Fibroblast of skin of abdomen (primary cell): ENCODE measurements at places on chromosomes 6 and 20.

DNA sequence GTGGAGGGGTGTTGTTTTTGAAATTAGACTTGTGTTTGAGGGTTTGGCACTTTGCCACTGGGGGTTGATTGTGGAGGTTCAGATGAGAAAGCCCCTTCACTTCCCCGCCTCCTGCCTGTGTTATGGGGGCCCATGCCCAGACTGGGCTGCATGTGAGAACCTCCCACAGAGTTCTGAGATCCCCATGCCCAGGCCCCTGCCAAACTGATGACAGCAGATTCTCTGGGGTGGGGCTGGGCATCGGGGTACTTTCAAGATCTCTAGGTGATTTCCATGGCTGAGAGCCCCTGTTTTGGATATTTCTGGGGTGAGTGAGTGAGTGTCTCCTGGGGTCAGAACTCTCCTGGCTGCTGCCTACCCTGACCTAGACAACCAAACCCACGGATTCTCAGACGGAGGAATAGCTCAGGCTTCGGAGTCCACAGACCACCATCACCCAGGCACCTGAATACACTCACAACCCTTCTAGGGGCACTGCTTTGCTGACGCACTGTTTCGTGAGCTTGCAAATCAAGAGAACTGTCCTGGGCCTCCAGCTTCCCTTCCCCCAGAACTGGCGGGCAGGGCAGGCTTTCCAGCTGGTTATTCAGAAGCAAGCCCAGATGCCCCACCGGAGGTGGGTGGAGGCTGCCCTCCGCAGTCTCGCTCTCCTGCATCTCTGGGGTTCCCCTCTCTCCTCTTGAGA lies 6.3 kb downstream of the BCAS1 start:
- no peak for DNase-seq

- no peak for DNase-seq
Measured at GRCh38 chr20:53253668-53254067, 281.5 kb downstream of the TSHZ2 start.

DNA sequence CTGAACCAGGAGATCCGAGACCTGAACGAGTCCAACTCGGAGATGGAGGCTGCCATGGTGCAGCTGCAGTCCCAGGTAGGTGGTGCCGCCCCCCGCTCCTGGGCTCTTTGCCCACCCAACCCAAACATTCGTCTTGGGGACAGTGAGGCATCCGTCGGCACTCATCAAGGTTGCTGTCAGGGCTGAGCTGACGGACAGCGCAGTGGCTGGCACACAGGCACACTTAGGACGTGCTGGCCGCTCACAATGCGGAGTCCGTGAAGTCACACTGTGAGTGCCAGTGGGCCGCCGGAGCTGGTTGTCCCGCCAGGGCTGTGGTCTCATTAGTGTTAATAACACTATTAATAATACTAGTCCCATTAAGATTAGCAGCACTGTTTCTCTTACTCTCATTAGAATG lies 18.2 kb upstream of the PCMTD2 start:
- DNase-seq = no peak

DNA sequence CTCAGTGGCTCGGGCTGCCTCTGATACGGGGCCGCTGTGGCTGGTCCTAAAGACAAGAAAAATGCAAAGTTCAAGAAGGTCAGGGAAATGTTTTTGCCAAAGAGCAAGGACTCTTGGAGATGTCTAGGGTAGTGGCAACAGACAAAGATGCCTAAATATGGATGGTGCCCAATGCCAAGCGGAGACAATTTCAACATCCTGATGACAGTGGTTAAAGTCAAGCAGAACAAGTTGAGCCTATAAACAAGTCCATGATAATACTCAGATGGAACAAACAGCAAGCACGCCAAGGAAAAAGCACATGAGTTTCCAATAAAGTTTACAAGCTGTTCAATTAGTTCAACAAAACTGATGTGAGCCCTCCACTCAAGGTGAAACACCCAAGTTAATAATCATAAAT lies 51.1 kb downstream of the SLC22A1 start:
- DNase-seq = no peak

DNA sequence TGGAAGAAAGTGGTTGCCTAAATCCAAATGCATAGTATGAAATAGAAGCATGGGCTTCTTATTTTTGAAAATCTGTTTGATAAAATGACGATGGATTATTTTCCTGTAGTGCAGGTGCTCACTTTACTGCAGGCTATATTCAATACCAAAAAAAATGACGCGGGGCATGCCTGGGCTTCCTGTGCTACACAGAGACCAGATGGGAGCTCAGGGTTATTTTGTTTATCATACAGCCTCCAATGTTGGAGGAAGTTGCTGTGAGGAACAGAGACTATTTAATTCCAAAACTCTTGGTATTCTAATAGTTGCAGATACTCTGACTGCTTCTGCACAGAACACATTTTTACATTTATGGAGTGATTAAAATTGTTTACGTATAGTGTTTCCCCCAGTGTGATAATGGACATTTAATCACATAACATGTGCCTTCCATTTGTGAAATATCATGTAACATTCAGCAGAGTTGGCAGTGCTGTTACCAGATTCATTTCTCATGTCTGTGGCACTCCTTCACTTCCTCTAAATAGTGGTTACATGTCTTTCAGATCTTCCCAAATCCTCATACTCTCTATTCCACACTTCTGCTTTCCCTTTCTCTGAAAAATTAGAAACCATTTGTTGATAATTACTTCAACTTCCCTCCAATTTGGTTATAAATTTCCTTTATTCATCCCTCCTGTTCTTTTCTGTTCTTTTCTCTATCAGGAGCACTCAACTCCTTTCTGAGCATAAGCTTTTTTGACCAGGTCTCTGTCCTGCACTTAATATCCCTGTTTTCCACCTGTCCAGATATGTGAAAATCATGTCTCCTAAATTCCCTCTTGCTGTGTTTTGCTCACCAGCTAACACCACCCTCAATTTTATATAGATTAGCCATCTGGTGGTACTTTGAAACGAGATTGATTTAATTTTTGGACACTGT lies 121.6 kb downstream of the ADGRB3 start:
- DNase-seq = no peak

- DNase-seq = no peak
Measured at GRCh38 chr6:25888626-25889025, 14.6 kb upstream of the SLC17A3 start.

GRCh38 chr6:150730801-150731457 lies 131.2 kb downstream of the PLEKHG1 start:
- no peak for DNase-seq

GRCh38 chr6:36666826-36667591 lies 11.5 kb upstream of the CDKN1A start:
- peak; percentile 78 for DNase-seq

DNA sequence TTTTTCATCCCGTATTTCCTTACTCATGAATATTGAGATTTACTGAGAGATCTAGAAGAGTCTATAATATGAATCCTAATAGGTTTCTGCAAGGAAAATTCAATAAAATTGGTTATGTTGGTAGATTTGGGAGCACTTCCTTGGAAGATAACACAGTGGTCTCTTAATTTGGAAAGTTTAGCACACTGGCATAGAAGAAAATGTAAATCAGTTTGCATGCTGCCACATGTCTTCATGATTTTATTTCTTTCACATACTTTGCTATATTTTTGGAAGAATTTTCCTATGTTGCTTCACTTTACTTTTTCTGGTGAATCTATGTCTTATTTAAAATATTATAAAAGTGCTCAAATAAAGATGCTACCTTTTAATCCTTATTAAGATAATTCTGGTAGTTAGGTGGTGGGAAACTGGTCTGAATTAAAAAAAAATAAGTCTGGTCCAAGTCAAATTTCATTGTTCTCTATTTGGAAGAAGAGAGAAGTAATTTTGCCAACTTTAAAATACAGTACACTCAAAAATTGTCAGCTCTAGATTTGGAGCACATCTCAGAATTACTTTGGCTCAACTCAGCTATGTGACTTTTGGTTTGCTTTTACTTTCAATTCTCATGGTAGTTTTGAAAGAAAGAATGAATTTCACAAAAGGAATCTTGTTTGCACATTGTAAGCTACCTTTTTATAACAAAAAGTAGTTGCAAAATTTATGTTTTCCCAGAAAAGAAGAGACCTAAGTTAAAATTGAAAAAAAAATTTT lies 197.3 kb downstream of the CENPW start:
- no peak for DNase-seq

DNA sequence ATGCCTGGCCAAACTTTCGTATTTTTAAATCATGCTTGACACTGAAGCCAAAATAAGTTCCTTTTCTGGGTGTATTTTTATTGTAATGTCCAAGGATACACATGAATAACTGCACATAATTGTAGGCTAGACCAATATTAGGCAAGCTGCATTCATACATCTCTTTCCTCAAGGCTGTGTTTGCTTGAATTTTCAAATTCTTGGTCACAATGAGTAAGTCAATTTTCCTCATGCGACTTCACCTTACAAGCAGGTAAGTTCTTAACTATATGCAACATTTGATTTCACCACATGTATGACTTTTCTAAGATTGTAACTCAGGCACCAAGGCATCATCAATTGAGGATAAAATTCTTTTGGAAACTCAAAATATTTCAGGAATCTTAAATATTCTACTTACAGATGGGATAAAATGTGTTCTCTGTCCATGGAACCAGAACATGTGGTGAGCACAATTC lies 112.4 kb upstream of the ZNF217 start:
- DNase-seq = no peak

DNA sequence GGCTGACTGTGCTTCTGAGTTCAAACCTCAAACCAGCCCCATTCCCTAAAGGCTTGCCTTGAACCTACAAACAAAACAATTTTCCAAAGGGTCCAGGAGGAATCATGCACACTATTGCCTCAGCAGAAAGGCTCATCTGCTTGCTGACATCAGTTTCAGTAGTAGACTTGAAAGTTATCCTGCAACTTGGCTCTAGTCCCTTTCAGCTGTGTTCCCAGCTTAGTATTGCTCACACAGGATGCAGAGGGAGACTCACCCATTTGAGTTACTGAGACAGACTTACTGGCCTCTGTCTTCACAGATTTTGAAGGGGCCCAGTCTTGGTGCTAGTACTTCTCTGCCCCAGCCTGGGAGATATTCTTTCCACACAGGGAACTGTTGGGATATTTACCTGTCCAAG lies 38.5 kb upstream of the TFB1M start:
- peak; percentile 51 for DNase-seq

- DNase-seq = no peak
Measured at GRCh38 chr20:63316502-63316921, 23.5 kb downstream of the COL20A1 start.

DNA sequence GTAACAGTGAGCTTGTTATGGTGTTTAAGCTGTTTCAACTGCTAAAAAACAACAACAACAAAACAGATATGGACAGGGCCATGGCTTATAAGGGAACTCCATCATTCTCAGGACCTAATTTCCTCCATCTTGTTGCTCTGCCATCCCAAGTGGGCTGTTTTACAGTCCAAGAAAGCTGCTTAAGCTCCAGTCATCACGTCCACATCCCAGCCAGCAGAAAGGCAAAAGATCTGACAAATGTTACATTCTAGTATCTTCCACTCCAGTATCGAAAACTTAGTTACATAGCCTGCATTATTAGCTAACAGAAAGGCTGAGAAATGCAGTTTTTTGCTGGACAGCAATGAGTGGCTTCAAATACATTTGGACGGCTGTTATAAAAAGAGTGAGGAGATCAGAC lies 23.0 kb upstream of the TFAP2A start:
- DNase-seq = no peak

DNA sequence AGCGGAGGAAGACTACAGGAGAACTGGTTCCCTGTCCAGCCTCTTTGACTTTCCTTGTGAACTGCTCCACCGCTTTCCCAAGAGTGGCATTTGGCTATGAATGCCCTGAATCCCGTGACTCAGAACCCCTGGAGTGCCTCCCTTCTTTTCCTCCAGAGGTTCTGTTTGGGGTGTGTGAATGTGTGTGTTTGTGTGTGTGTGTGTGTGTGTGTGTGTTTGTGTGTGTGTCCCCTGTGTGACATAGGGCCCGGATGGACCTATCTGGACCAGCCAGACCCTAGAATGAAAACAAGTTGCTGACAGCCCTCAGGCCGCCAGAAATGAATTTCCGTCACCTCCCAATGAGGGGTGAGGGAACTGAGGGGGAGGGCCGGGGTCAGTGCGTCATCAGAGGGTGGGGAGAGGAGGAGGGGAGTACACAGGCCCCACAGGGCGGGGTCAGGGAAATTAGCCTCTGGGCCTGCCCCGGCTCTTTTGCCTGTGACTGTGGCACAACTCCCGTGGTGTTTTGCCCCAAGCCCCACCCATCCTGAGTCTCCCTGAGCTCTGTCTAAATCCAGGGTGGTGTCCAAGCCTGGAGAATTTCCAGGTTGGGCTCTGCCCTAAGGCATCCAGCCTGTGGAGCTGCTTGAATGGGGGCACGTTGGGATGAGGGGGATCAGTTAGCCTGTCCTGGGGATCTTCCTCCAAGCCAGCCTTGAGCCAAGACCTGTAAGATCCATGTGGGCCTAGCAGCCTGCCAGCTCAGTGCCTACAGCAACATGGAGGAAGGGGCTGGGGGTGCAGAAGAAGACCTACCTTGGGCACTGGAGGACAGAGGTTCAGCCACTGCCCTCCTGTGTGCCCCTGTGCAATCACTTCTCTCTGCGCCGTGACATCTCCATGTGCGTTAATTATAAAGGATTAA lies 15.2 kb upstream of the MRPS18A start:
- DNase-seq = peak; percentile 92

- peak; percentile 52 for DNase-seq
Measured at GRCh38 chr6:168865-169455, 123.3 kb upstream of the DUSP22 start.

DNA sequence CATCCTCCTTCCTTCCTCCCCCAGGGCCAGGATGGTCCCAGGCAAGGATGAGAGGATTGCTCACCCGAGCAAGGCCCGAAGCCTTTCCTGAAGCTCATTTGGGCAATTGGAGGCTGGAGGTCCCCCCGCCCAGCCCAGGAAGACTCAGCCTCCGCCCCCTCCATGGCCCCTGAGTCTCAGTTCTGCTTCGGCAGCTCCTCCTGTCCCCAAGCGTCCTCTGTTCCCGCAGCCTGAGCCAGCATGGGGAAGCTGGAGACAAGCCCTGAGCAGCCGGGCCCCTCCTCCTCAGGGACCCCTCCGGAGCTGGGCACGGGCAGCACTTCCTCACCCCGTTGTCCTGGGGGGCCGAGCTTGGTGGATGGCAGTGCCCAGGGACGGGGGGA lies 26.0 kb downstream of the SLC17A9 start:
- no peak for DNase-seq

- no peak for DNase-seq
Measured at GRCh38 chr20:24587384-24588046, 118.1 kb downstream of the SYNDIG1 start.

DNA sequence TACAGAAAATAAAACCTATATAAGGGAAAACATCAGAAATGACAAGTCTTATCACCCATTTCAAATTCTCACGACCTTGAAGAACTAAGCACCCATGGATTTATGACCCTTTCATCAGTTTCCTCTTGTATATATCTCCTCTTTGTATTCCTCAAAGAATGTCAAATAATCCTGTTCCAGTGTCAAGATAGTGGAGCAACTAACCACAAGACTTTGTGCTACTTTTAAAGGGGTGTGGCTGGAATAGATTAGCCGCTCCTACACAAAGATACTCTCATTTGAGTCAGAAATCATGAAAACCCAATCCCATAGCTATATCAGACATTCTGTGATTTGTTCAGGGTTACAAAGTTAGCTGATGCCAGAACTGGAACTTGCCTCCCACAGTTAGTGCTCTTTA lies 6.6 kb downstream of the REPS1 start:
- DNase-seq = no peak
